BJ (cell line): ENCODE measurements at places on chromosomes 6 and 20.

DNA sequence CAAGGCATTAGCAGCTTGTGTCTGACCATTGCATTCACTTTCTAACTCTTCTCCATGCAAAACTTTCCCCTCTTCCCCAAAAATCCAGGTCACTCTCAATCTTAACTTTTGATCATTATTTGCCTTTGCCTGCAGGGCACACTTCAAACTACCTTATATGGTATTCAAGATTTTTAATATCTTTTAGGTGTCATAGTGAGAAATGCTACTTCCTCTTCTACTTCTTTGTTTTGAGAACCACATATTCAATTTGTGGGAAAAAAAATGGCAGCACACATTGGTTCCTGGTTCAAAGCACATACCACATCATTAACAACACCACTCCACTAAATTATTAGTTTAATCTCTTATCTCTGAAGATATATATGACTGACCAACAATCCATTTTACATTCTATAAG, 1267.0 kb upstream of the CITED2 start:
- no peak for DNase-seq

DNA sequence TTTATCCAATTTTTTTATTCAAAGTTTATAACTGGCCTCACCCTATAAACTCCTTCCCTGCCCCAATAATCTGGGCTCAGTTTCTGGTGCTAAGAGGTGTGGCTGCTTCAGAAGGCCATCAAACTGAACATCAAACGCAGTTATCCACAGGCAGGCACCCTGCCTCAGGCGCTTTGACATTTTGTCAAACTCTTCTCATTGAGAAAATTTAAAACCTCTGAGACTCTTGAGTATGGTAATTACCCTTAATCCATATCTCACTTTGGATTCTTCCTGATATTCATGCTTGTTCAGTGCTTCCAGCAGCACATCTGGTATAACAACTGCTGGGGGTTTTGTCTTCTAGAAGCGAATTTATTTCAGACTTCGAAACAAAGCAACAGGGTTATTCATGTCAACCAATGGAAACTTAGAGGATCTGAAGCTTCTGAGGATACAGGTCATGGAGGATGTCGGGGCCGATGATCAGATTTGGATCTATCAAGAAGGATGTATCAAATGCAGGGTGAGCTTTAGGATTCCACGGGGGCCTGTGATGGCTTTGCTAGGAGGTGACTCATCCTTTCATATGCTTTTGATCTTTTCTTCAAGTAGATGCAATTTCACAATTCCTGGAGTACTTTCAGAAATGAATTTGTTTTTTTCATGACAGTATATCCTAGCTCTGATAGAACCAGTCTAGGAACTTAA, 68.2 kb downstream of the RTN4IP1 start:
- no peak for DNase-seq

DNA sequence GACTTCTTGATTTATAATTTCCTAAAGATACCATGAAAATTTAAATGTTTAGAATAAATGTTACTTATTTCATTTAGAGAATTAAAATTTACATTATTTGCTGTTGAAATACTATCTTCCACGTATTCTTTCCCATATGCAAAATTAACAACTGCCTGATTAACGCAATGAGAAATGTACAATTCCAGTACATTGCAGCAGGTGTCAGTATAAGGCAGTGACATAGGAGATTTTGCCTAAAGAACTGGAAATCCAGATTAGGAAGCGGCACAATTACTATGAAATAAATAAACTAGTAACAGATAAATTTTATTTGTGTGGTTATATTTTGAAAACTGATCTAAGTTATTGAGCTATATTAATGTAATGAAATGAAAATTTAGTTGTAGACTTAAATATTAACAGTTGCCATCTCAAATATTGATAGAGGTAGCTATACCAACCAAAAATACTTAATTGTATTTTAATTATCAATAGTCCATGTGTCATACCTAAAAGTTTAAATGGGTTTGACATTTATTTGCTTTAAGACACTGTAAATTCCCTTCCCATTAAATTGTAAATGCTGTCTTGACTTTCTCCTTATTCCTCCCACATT, 300.2 kb downstream of the UTRN start:
- no peak for DNase-seq

DNA sequence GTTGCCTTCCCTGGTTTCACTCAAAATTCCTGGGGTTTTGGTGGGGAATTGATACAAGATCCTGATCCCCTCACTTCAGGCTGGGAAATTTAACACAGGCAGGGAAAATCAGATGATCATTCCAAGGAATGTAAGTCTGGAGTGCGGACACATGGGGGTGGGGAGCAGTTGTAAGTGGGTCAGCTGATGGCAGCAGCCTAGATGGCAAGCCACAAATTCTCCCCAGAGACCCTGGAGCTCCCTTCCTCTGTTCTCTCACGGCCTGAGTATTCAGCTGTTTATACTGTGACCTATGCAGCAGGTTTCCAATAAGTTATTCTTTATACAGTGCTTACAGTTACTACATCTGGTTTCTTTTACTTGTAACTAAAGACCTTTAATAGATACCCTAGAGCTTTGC, 144.9 kb downstream of the SH3BGRL2 start:
- no peak for DNase-seq

DNA sequence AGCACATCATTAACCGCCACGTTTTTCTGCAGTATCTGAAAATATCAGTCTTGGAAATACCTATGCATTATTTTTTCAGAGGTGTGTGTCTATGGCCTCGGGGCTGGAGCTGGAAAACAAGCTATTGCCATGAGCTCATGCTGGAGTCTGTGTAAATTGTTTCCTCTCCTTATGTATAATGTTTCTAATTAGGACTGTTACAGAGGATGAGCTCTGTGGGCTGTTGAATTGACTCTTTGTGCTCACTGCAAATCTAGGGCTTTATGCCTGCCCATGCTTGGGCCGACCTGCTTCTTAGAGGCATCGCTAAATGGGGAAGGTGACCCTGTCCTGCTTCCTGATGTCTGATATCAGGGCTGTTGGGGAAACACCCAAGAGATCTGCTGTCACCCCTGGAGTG, 80.8 kb upstream of the SLC22A16 start:
- no peak for DNase-seq

GRCh38 chr6:149435919-149436586, 36.0 kb downstream of the SUMO4 start:
- DNase-seq: no peak

- peak; percentile 63 for DNase-seq
These were observed 42.1 kb upstream of the CDH22 start for GRCh38 chr20:46350201-46350985.

DNA sequence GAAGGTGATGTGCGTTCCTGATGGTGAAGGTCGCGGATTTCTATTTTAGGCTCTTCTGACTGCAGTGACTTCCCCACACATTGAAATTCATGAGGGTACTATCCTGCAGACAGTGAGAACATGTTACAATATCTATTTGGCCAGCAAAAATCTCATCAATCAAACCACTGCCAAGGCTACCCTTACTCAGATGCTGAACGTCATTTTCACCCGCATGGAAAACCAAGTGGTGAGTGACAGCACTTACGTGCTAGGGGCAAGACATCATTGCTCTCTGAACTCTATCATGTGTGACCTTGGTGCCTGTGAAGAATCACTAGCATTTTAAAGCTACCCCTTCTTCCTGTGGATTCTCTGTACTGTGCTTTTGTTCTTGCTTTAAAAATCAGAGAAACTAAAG, 31.1 kb downstream of the ARFGEF2 start:
- no peak for DNase-seq

DNA sequence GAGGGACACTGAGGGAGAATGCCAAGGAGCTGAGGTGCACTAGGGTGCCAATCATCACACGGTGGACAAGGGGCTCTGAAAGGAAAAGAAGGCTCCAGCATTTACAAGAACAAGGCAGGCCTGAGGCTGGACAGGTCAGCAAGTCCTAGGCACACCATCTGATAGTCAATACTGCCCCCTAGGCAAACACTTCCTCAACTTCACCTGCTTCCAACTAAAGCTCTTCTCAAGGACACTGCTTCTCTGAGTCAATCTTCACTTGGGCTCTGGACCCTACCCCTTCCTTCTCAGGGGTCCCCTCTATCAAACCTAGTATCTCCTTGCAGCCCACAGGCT, 37.7 kb upstream of the SLC4A11 start:
- no peak for DNase-seq

DNA sequence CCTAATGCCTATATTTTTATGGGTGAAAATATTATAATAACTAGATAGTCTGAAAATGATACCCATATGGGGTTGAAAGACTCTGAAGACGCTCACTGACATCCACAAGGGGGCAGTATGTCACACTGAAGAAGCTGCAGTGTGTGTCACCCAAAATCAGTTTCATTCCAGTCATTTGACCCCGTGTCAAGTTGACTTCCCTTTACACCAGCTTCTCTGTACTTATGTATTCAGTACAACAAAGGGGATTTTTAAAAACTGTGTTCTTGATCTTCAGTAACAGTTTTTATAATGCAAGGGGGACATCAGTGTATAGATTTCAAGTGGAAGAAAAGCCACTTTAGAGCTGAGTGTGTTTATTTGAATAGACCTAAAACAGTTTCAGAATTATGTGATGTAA, 19.3 kb downstream of the FAXC start:
- DNase-seq: no peak

GRCh38 chr6:53956068-53956711, 155.1 kb upstream of the MLIP start:
- DNase-seq: no peak

DNA sequence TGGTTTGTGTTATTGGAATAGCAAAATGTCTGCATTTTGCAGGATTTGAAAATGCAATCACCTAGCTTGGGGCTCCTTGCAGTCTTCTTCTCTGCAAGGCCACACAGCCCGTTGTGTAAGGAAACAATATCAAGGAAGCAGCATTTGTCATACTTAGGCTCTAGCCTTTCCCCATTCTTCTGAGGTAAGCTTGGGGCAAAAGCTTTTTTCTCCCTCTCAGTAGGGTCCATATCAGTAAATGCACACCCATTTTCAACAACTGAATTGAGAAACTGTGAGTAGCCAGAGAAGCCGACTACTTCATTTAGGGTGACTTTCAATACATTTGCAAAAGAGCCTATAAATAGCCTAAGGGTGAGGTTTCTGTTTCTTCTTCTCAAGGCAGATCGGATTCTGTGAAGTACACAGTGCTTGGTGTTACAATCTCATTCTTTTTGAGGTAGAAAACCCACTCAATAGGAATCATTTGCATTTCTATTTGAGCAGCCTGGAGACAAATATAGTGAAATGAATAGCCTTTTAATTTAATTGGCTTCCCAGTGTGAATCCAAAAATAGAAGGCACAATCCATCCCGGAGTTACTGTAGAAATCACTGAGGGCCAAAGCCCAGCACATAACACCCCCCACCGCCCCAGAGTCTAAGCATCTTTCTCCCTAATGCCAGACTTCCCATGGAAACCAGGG, 61.8 kb downstream of the BTBD3 start:
- no peak for DNase-seq

- DNase-seq: no peak
These were observed 153.2 kb downstream of the AIG1 start for GRCh38 chr6:143213859-143214376.

- DNase-seq: no peak
These were observed 66.3 kb downstream of the RBM38 start for GRCh38 chr20:57457243-57458095.

- no peak for DNase-seq
These were observed 65.4 kb upstream of the RIN2 start for GRCh38 chr20:19692685-19693119.

- no peak for DNase-seq
These were observed 5.0 kb downstream of the RFPL4B start for GRCh38 chr6:112352101-112352500.
